NB4 (cell line): ENCODE measurements at places on chromosomes 7 and 10.

- DNase-seq, result peak; percentile 45
Observed at GRCh38 chr10:48607356-48608278, 2.7 kb upstream of the ARHGAP22 start.

GRCh38 chr10:113317489-113317888 lies 235.4 kb upstream of the HABP2 start:
- no peak for DNase-seq

DNA sequence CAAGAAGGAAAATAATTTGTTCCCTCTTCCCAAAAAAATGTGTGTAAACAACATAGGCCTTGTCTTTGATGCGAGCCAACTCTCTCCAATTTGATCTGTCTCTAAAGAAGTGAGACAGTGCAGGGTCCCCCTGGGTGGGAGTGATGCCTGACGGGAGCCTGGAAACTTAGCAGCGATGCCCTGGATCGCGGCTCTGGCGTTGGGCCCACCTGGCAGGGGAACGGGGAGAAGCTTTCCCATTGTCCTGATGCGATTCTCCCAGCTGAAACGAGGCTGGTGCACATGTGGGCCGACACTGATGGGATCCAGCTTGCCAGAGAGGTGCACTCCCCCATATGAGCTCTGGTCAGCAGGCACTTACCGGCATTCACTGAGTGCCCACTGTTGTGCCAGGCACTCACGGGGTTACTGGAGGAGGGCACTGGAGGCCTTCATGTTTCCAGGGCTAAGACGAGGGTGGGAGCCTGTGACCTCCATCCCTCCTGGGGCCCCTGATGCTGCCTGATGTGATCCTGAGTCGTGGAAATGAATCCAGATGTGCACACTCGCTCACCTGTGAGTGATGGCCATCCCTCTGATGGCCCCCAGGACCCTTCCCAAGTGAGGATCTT lies 132.8 kb downstream of the PTPN20 start:
- no peak for DNase-seq

DNA sequence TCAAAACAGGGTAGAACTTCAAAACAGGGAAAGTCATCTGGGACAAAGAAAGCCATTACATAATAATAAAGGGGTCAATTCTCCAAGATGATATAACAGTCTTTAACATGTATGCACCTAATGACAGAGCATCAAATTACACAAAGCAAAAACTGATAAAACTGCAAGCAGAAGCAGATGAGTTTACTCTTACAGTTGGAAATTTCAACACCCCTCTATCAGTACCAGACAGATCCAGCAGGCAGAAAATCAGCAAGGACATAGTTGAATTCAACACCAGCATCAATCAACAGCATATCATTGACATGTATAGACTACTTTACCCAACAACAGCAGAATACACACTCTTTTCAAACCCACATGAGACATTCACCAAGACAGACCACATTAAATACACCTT lies 233.0 kb upstream of the NEBL start:
- no peak for DNase-seq

DNA sequence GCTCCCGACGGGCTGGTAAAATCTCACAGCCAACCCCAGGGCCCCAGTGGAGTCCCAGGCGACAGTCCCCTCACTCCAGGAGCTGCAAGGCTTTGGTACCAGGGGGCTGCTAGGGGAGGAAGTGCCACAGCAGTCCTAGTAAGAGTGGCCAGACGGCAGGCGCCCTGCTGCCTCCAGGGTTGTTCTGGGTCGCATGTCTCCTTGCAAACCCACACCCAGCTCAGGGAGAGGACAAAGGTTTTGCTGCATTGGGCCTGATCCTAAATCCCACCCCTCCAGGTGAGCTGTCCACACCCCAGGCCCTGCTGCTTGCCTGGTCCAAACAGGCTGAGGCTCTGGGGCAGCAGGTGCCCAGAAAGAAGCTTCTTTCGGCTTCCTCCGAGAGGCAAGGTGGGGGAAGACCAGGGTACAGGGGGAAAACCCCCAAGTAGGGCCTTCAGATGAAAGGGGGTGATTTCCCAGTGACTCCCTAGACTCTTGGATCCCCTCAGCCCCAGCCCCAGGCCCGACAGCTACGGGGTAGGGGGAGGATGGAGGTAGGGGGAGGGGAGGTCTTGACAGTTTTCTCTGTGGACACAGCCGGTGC lies 4.2 kb upstream of the KCP start:
- DNase-seq, result peak; percentile 47

DNA sequence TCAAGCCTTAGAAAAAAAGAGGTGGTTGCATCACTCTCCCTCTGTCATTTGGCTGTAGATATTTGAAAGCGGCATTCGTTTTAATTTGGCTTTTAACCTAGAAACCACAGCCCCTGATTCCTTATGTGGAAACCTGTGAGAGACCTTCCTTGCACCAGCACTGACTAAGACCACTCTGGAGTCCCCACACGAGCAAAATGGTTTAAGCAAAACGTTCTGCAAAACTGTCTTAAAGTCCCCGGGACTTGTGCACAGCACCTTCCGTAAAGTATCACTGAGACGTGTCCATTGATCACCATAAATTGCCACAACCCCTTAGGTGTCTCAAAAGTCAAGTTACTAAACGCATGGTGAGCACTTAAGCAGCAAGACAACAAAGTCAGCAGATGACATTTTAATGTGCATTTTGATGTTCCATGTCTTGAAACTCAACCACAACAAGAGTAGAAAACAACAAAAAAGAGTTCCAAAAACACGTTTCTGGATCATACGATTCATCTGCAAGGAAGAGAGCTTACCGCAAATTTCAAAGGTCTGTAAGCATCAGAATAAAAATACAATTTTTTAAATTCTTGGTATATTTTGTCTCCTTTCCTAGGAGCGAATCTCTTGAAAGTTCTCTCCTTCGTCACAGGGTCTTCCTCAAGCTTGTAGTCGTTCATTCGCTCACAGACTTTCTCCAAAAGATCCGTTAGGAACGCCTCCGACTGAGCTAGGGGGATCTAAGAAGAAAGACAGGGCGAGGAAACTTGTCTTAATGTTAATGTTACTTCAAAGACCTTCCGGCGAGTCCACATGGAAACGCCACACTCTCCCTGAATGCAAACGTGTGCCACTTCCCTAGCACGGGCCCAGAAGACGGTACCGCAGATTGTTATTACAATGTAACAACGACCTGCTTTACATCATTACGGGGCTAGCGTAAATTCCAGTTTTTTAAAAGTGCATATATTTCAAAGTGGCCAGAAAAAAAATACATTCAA lies 37.7 kb downstream of the CNPY1 start:
- DNase-seq, result no peak

DNA sequence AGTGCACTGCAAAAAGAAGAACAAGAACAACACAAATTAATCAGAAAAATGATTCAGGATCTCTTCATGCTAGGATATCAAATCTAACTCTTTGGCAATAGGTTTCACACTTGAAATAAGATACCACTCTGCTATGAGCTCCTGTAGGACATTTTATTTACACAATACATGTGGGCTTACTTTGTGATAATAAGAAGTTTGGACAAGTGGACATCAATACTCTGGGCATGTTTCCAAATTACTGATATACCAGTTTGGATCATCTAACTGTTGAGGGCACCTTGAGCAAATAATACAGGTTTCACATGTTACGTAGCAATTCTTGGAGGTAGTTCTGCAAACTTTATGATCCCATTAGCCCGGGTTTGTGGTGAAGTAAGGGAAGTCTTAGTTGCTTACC lies 59.8 kb downstream of the CPVL start:
- DNase-seq, result no peak

- no peak for DNase-seq
Observed at GRCh38 chr7:99197498-99197897, 10.4 kb downstream of the KPNA7 start.

- no peak for DNase-seq
Observed at GRCh38 chr10:50991456-50992355, 82.6 kb upstream of the PRKG1 start.
